ENCODE measurements at places on chromosomes 2 and 18.

DNA sequence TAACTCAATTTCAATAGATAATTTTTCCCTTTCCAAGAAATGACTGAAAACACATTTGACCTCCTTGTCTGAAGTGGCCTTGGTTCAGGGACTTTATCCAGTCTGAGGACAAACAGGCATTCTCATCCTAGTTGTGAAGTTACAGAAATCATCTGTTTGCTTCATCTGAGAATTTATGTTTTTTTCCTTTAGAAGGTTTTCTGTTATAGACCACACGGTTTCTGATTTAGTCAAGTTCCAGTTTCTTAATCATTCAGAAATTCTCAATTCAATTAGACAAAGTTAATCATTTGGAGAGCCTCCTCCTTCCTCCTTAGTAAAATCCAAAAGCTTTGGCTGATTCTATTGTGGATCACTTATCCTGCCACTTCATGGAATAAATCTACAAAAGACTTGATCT lies 60.9 kb downstream of the ICOS start:
- no peak for DNase-seq

GRCh38 chr2:28391564-28392296 lies 928 bp upstream of the FOSL2 start:
- DNase-seq, result peak; percentile 69

GRCh38 chr2:142045641-142046040 lies 85.2 kb downstream of the LRP1B start:
- no peak for DNase-seq

- DNase-seq, result no peak
Measured at GRCh38 chr2:34547340-34547739, 948.2 kb upstream of the FAM98A start.

DNA sequence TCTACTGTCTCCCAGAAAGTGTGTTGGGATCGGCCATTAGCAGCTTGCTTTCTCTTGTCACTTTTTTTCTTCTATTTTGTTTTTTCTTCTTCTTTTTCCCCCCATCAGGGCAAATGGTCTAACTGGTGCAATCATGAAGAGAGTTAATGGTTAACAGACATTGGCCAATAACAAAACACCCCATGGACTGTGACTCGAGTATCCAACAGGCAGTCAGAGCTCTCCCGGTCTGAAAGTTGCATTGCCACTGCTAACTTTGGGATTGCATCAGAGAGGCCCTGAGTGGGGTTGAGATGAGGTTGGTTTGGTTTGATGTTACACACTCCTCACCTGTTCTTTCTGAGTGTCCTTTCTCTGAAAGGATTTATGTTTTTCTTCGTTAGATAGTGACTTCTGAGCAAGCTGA lies 12.9 kb upstream of the SNORC start:
- no peak for DNase-seq

DNA sequence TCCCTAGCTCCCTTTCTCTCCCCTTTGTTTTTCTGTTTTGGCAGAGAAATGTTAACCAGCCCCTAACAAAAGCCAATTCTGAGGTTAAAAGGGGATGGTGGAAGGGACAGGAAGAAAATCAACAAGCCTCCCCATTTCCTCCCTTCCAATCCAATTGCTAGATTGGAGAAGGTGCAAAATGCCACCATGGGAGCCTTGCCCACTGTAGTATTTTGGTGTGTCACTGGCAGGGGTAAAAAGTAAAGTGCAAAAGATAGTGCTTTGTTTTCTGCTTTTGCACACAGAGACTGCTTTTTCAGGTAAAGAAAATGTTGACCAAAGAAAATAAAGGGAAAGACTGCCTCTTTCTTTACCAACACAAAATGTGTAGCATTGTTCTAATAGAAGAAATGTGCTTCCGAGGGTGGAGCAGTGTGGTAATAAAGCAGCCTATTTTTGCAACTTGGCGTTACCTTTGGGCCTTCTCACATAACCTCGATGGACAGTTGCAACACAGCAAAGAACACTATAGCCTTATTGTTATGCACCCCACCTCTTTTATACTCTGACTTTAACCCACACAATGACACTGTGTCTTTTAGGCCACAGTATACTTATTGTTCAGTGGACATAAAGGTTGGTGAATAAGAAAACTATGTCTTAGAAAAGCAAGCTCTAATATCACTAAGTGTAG lies 861.8 kb downstream of the BCL11A start:
- no peak for DNase-seq

DNA sequence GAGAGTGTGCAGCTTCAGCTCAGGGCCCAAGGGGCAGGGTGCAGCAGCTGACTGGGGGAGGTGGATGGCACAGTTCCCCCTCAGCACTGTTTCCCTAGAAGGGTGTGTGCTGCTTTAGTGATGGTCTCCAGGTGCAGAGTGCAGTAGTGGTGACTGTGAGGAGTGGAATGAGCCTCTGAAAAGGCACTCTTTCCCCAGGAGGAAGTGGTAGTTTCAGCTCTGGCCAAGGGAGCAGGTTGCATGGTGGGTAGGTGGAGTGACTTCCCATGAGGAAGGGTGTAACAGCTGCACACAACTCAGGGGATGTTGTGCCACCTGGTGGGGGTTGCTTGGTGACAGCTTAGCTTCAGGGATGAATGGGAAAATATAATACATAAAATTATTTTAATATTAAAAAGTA lies 251.5 kb upstream of the NXPH2 start:
- peak; percentile 31 for DNase-seq

DNA sequence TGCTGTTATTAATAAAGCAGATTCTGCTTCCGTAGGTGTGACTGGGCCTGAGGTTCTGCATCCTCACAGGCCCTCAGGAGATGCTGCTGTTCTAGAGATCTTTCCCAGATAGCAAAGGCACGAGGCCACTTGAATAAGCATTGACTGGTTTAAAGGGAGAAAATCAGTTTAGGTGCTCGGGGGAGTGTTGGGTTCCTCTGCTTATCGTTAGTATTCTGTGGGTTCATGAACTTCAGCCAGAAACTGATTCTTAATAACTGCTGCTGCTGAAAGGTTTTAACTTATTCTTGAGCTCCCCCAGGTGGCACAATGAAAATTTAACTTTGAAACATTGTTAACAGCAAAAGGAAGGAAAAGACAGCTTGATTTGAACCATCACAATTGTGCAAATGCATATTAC lies 56.9 kb downstream of the ITGA6 start:
- peak; percentile 11 for DNase-seq

GRCh38 chr2:222532315-222532714 lies 108.0 kb downstream of the SGPP2 start:
- no peak for DNase-seq

DNA sequence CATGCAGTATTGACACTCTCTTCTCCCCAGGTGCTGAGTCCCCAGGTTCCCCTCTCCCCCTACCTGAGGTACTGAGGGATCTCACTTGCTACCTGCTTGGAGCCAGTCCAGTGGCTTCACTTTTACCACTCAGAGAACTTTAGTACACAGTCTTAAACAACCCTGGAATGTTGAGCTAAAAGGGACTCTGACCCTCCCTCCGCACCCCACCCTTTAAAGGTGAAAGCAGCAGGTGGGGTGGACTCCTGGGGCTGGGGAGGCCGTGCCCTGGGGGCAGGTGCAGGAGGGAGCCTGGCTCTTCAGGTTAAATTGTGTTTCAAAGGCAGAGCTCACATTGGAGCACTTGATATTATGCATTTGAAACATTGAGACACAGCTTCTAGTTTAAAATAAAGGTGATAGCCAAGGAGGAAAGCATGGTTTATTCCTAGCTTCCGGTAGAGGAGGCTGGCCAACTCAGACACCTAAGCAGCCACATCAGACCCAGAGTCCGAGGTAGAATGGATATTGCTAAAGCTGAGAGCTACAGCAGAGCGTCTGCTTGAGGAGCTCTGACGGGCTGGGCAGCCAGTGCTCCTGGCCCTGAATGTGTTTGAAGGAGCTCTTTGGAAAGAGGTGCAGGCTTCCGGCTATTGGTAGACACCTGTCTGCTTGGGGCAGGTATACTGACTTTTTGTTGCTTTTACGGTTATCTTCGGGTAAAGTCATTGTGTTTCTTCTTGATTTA lies 196.4 kb downstream of the AGAP1 start:
- no peak for DNase-seq

DNA sequence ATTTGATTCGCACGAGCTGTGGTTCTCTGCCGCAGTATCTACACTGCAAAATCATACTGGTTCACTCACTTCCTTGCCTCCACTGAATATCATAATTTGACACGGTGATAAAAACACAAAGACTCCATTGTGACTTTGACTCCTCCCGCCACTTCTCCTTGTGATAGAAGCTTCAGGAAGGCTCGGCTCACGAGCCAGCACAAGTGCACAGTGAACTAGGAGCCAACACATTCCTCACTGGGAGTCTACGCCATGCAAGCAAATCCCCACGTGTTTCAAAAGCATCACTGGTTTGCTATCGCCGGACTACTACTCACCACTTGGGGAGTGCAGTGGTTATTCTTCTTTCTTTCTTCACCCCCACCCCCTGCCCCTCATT lies 293.3 kb upstream of the PARD3B start:
- no peak for DNase-seq

DNA sequence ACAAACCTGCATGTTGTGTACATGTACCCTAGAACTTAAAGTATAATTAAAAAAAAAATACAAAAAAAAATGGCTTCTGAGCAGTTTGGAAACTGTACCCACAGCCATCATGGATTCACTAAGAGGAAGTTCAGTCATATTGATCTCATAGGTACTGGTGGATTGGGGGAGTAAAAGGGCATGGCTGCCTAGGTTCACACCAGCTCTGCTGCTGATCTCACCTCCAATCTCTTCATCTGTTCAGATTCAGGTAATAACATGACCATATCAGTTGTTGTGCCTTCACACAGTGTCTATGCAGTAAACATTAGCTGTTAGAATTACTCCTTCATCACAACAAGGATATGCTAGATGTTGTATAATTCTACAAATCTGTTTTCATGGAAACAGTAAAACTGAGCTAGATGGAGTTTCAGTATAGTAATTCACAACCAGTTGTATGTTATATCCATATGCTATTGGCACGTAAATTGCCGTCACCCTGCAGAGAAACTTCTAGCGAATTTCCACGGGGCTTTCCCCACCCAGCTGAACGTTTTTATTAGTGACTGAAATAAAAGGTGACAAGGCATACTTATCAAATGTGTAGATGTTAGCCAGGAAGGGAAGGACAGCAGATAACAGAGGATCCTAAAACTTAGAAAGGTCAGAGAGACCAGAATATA lies 59.3 kb upstream of the ITM2C start:
- DNase-seq, result no peak

- DNase-seq, result no peak
Measured at GRCh38 chr2:11080253-11081115, 74.8 kb upstream of the SLC66A3 start.

GRCh38 chr2:200735061-200735460 lies 76.6 kb upstream of the BZW1 start:
- no peak for DNase-seq

- peak; percentile 17 for DNase-seq
Measured at GRCh38 chr2:120436885-120437603, 91.1 kb downstream of the INHBB start.

GRCh38 chr2:233271693-233272092 lies 20.2 kb downstream of the ATG16L1 start:
- no peak for DNase-seq

- no peak for DNase-seq
Measured at GRCh38 chr2:84958135-84959059, 12.6 kb upstream of the KCMF1 start.

DNA sequence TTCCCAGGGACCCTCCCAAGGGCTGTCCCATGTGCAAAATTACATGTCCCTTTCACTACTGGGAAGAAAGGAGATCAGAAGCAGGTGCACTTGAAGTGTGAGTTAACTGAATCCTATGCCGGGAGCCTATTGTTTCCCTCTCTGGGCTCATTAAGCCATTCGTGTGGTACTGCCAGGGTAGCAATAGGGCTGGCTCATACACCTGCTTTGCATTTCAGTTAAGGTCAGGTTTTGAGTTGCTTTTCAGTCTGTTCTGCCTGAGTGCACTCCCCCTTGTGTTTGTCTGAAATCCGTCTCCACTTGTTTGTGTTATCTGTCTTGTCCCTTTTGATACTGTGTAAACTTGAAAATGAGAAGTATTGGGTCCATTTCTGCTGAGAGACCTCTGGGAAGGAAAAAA lies 1232.6 kb upstream of the NRXN1 start:
- DNase-seq, result no peak

- DNase-seq, result no peak
Measured at GRCh38 chr18:11523804-11524203, 85.6 kb upstream of the SLC35G4 start.

GRCh38 chr2:178211943-178212342 lies 17.6 kb downstream of the OSBPL6 start:
- no peak for DNase-seq

DNA sequence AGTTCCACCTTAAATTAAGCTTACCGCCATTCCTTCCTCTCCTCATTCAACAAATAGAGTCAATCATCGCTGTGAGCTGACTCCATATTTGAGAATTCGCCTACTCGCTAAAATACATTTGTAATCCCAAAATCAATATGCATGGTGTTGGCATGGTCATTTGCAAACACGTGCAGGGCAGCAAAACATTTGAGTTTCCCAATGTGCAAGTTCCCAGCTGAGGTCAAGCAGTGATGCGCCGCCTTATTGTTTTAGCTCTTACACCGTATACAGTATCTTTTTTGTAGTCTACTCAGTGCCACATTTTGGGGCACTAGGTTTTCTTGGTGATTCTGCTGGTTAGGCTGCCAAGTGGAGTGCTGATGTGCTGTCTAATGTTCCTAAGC lies 73.3 kb upstream of the MGAT4A start:
- DNase-seq, result no peak

DNA sequence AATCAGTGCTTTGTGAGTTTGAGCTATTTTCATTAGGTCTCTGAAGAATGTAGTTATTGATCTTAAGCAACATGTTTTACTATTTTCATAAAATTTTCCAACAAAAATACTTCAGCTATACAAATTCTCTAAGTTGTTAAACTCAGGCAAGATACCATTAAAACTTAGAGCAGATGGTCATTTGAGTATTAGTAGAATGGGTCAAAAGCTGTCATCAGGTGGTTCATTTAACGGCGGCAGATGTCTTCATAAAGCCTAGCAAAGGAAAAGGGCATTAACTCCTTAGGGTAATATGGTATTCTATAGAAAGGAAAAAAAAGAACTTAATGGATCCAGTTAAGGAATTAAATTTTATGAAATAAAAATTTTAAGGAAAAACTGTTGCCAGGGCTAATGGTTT lies 19.2 kb downstream of the MIB1 start:
- no peak for DNase-seq

DNA sequence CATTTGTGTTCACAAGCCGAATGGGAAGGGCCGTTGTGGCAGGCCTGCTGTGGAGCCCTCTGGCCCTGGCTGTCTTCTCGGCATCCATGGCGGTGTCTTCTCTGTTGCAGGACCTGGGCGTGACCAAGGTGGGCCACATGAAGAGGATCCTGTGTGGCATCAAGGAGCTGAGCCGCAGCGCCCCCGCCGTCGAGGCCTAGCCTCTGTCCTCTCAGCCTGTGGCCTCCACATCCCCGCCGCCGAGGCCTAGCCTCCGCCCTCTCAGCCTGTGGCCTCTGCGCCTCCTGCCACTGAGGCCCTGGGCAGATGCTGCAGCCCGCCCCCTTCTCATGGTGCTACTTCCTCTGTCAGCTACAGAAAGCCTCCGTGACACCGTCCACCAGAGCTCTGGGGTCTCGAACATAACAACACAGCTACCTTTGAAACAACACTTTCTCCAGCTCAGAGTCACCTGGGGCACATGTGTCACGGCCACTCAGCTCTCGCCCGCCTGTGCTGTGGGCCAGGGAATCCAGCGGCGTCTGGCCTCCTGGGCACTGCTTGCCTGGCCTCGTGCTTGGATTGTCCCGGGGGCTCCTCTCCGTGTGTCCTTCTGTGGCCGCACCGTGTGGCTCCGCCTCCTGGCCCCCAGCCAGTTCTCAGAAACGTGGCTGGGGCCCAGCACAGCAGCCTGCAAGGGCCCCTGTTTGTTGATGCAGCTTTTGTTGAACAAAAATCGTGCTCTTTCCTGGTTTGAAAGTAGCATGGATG lies 97.1 kb downstream of the USP40 start:
- no peak for DNase-seq

GRCh38 chr2:65320042-65320725 lies 92.6 kb downstream of the ACTR2 start:
- DNase-seq, result peak; percentile 7
